A549 treated with ZK216348 at 1 μM for 4 hours (cell line): ENCODE measurements at places on chromosomes 13 and 19. TPM values are rescaled to one million over a fixed set of nuclear protein-coding genes. Genes with fewer than 3 reads are reported as not detected.

Gene WDFY2
- 2.5 to 4.1 TPM (median 3.1 TPM) in 5 replicates for total RNA-seq

Gene ZNF836
- total RNA-seq, result 0.33 to 0.95 TPM (median 0.52 TPM) in 5 replicates

Gene FARP1
- total RNA-seq, result 11.2 to 17.6 TPM (median 12.7 TPM) in 5 replicates

Gene OR7A5
- total RNA-seq, result not detected in 5 replicates

Gene ZNF793
- 0.16 TPM in 1 of 5 replicates, not detected in the others for total RNA-seq

Gene DNAJC15
- total RNA-seq, result 0.03 to 0.20 TPM (median 0.11 TPM) in 5 replicates

Gene SLC46A3
- 1.3 to 2.2 TPM (median 2.0 TPM) in 5 replicates for total RNA-seq

Gene CGB5
- 0.39 to 0.84 TPM (median 0.75 TPM) in 5 replicates for total RNA-seq

Gene ATP1A3
- total RNA-seq, result 2.0 to 6.2 TPM (median 5.0 TPM) in 5 replicates

Gene IL17D
- total RNA-seq, result 1.1 to 1.5 TPM (median 1.2 TPM) in 5 replicates

Gene SHANK1
- 0.06 to 0.95 TPM (median 0.19 TPM) in 5 replicates for total RNA-seq

Gene ZNF560
- total RNA-seq, result not detected in 5 replicates

Gene KLF1
- not detected in 5 replicates for total RNA-seq

Gene NALCN
- 2.3 to 4.4 TPM (median 4.2 TPM) in 5 replicates for total RNA-seq

Gene PSG2
- not detected in 5 replicates for total RNA-seq

Gene TTYH1
- 0.08 to 0.15 TPM in 2 of 5 replicates, not detected in the others for total RNA-seq

Gene S1PR5
- total RNA-seq, result 1.3 to 2.7 TPM (median 2.2 TPM) in 5 replicates

Gene OR7C1
- not detected in 5 replicates for total RNA-seq

Gene ZFP82
- 1.6 to 2.8 TPM (median 1.9 TPM) in 5 replicates for total RNA-seq

Gene GPR183
- total RNA-seq, result not detected in 5 replicates

Gene CALR3
- not detected in 5 replicates for total RNA-seq

Gene GFY
- 0.14 to 0.39 TPM (median 0.20 TPM) in 3 of 5 replicates, not detected in the others for total RNA-seq

Gene DHDH
- 1.0 to 2.3 TPM (median 1.9 TPM) in 5 replicates for total RNA-seq

Gene YJEFN3
- 1.9 to 4.4 TPM (median 3.8 TPM) in 5 replicates for total RNA-seq
